ENCODE measurements at places on chromosomes 13 and 19.

- DNase-seq: peak; percentile 57
Measured at GRCh38 chr19:48999481-49000325, 6.0 kb downstream of the RUVBL2 start.

GRCh38 chr19:54179921-54180461 lies 7.0 kb upstream of the TMC4 start:
- DNase-seq: no peak

- DNase-seq: no peak
Measured at GRCh38 chr13:34900288-34900739, 41.8 kb upstream of the NBEA start.

- DNase-seq: no peak
Measured at GRCh38 chr19:2275588-2276428, 6.2 kb downstream of the PEAK3 start.

DNA sequence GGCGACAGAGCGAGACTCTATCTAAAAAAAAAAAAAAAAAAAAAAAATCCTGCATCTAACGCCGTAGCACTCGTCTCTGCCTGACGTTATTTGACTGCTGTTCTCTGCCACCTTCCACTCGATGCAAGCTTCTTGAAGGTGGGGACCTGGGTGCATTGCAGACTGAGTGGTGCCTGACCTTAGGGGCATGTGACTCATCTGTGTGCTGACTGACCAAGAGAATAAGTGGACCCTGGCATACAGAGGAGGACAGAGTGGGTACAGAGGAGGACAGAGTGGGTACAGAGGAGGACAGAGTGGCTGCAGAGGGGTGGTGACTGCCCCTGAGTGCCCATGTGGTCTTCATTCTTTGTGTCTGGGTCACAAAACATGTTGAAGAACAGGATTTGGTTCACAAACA lies 7.6 kb downstream of the WTIP start:
- DNase-seq: no peak

DNA sequence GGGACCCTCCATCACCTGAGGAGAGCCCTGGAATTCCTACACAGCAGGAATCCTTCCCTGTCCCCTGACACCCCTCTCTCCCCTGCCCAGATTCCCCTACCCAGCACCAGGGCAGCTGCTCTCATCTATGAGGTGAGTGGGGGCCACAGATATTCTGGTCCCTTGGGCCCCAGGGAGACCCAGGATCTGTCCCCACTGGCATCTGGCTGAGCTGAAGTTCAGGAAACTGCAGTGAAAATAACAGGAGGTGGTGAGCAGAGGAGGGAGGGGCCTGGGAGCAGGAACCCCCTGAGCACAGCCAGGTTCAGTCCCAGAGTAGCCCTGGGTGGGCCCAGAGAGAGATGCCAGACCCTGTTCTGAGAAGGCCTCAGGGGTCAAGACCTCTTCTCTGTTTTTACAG lies 10.1 kb downstream of the CEACAM21 start:
- no peak for DNase-seq

GRCh38 chr19:10960314-10961072 lies at the start of gene SMARCA4:
Gene SMARCA4 (plus strand): TSS chr19:10961030. CDS start chr19:10984152, 23,122 bp downstream.
- DNase-seq: peak; percentile 95

All from ACHN (cell line).